ENCODE measurements at places on chromosomes 2 and 18. TPM values are rescaled to one million over a fixed set of nuclear protein-coding genes. Genes with fewer than 3 reads are reported as not detected.

Gene INHBB
- 0.50 TPM for total RNA-seq

DNA sequence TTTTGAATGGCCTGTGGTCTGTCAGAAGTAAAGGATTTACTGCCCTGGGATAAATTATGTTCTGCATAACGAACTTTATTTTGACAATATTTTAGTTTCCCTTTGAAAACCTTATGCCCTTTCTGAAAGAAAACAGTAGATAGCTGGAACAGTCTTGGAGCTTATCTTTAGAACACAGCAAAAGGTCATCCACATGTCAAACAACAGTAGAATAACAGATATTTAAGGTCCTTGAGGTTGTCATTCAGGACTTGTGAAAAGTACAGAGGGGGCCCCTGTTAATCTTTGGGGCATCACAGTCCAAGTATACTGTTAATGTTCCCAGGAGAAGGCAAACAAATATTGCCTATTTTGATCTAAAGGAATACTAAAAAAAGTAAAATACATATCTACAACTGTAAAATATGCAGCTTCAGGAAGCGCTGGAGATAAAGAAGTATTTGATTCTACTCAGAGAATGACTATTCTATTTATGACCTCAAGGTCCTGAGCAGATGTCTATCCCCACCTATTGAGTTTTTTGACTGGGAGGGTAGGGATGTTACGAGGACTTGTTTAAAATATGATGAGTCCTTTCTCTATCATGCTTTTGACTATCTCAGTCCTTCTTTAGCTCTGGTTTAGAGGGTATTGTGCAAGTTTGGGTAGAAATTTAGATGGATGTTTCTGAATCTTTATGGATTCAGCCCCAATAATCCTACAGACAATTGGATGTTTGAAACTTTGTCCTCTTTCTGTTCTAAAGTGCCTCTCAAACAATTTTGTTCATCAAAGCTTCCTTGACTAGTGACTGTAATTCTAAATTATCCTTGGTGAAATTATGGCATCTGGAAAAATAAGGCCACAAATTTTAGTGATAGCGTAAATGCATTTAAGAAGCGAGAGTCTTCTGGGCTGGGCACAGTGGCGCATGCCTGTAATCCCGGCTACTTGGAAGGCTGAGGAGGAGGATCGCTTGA lies 25.1 kb upstream of the TMEM214 start:
- DNase-seq, result no peak

DNA sequence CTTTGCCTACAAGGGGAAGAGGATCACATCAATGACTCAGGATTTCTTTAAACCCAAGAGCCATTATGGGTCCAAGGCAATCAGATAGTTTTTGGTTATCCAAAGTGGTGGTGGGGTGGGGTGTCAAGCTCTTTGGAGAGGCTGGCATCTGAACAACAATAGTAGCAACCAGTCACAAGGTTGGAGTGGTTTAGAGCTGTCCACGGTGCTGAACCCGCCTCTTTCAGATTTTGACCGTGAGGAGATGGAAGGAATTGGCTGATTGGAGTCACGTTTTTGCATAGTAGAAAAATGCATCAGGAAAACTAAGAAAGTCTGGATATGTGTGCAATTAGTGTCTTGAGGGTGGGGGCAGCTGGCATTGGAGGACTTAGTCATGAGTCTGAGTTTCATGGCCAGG lies 159.9 kb downstream of the LOXHD1 start:
- no peak for DNase-seq

DNA sequence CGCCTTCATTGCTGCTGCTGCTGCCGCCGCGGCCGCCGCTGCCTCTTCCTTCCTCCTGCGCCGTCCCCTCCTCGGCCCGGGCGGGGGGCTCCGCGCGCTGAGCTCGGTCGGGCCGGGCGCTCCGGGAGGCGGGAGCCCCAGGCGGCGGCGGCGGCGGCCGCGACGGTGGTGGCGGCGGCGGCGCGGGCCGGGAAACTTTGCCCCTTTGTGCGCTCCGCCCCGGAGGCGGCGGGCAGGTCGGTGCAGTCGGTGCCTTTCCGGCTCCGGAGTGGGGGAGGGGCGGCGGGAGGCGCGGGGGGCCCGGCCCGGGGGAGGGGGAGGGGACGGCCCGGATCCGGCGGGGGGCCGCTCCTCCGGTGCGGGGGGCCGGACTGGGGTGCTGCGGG lies 205 bp downstream of the TET3 start:
- DNase-seq, result no peak

GRCh38 chr2:85327160-85327821 lies 498 bp downstream of the TGOLN2 start:
- DNase-seq, result no peak

DNA sequence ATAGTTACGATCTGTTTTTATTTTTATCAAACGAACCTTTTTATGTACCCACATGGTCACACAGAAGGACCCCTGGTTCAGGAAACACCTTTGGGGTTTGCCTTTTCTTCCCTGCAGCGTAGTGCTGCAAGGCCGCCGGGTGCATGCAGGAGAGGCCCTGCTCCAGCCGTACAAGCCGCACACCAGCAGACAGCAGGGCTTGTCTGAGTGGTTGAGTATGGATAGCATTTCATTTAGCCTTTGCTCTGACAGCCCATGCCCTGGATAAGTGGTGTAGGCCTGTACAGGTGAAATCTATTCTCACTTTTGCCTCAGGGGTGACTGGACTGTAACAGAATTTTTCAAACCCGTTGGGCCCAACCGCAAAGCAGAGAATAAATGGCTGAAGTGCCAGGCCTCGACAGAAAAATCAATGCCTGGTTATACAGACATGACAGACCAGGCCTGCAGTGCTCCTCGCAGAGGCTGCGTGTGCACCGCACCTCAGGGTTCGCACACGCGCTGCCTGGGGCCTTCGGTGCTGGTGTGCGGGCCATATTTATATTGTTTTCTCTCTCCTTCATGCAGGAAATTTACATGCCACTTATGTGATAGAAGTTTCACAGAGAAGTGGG lies 279.1 kb downstream of the ZNF407 start:
- DNase-seq, result no peak

DNA sequence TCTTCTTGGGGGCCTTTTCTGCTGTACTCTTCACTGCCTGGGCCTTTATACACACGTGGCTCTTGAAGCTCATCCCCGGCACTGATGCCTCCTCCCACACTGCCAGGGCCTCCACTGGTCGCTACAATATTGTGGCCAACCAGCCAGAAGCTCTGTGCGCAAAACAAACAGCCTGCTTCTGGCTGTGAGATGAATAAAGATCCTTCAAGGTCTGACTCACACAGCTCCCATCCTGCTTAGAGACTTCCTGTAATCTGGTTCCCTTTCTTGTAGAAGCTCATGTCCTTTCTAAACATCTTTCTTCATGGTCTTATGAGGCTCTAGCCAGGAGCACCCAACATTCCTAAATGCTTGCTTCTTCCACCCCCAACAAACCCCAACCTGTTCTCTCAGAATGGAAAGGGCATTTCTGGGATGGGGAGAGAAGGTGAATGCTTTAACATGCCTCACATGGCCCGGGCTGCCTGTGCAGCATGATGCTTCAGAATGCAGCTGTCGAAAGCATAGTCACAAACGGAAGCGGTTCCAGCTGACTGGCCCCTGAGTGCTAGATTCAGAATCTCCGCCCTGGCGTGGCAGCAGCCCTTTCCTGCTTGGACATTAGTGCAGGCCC lies 24.6 kb downstream of the NRP2 start:
- DNase-seq, result no peak

GRCh38 chr2:148528356-148529064 lies 116.0 kb upstream of the EPC2 start:
- DNase-seq, result no peak
